ENCODE measurements at places on chromosomes 2 and 18.
A peak's percentile ranks its signal among the peaks of the same experiment; 100 is the strongest.

- DNase-seq, result no peak
Observed at GRCh38 chr2:60717691-60718090, 38.4 kb upstream of the PAPOLG start.

GRCh38 chr2:19811186-19811585 lies 90.6 kb downstream of the TTC32 start:
- DNase-seq, result no peak

- peak; percentile 49 for DNase-seq
Observed at GRCh38 chr2:27255660-27256059, 7.2 kb downstream of the SLC30A3 start.

GRCh38 chr2:161415987-161416707 lies at the start of gene TBR1:
TBR1 (plus strand) TSS chr2:161416297; CDS start chr2:161416411, 114 bp downstream.
- DNase-seq, result no peak

DNA sequence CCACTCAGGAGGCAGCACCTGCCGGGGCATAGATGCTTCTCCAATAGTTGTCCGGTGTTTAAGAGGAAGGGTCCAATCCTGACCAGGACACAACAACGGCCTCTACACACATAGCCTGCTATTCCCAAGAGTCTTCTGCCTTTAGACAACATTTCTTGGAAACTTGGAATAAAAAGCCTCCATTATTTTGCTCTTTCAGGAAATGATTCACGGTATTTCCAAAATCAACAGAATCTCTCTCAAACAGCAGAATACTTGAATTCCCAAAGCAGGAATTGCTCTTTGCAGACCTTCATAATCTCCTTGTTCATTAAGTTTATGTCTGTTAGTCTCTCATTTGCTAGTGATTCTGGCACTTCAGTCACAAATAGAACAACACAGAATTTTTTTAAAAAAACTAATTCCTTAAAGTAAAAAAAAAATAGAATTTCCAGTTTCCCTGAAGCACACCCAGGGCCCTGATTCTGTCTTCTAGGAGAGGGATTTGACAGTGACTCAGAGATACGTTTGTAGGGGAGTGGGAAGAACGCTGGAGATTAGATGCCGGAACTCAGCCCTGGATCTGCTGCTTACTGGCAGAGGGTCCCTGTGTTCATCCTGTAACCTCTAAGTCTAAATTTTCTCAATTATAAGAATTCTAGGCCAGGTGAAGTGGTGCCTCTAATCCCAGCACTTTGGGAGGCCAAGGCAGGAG lies 74.7 kb downstream of the NAB1 start:
- DNase-seq, result no peak

DNA sequence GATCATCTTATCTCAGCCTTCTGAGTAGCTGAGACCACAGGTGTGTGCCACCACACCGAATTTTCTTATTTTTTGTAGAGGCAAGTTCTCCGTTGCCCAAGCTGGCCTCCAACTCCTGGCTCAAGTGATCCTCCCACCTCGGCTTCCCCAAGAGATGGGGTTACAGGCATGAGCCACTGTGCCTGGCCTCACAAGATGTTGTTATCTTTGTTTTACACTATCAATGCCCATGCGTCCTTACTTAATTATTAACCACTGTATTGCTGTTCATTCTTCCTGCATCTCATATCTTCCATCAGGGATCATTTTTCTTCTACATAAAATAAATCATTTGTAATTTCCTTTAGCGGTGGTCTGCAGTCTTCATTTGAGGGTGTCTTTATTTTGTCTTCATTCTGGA lies 181.9 kb downstream of the TGIF1 start:
- DNase-seq, result no peak

DNA sequence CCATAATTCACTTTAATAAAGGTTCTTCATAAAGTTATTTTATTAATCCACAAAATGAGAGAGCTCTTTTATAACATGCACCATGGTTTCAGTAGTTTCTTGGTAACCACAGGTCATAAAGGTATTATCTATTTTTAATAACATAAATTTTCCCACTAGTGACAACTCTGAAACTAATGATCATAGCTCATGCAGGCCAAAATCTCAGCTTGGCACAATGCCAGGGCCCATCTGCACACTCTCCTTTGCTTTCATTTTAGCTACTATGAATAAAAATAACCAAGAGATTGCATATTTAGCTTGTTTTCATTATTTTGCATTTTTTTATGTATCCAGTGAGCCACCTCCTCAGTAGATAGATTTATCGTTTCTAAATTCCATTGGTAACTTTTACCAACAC lies 691.8 kb upstream of the CHAC2 start:
- DNase-seq, result peak; percentile 1

- DNase-seq, result no peak
Observed at GRCh38 chr2:235264121-235264493, 229.7 kb upstream of the AGAP1 start.

DNA sequence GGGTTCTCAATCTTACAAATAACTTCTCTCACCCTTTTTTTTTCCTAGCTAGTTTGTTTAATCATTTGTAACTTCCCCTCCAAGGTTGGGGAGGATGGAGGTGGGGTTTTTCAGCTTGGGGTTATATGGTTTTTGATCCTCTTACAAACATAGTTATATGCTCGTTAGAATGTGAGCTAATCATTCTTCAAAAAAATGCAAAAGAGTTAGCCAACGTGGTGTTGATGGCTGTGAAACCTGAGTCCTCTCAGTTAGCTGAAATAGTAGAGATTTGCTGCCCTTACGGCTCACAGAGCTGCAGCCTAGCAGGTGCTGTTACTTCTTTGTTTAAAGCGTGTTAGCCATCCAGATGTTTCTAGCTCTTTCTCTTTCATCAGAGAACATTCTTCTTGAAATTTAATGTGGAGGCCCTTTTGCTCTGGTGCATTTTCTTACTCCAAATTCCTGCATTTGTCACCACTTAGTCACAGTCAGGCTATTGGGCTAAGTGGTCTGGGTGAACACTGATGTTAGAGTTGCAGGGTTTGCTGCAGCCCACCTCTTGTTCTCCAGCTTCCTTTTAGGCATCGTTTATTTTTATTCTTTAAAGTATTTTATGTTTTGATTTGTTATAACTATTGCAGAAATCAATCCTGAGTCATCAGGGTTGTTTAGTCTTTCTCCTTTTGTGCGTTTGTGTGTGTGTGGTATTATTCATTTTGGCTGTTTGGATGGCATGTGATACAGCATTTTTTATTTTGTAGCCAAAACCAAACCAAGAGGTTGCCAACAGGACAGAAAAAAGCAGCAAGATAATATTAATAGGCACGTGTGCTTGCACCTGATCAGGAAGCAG lies 41.1 kb downstream of the LIMS1 start:
- DNase-seq, result peak; percentile 84

GRCh38 chr2:164993287-164994016 lies 38.1 kb upstream of the SLC38A11 start:
- DNase-seq, result no peak

GRCh38 chr2:55779459-55780421 lies 86.1 kb upstream of the PNPT1 start:
- peak; percentile 94 for DNase-seq

DNA sequence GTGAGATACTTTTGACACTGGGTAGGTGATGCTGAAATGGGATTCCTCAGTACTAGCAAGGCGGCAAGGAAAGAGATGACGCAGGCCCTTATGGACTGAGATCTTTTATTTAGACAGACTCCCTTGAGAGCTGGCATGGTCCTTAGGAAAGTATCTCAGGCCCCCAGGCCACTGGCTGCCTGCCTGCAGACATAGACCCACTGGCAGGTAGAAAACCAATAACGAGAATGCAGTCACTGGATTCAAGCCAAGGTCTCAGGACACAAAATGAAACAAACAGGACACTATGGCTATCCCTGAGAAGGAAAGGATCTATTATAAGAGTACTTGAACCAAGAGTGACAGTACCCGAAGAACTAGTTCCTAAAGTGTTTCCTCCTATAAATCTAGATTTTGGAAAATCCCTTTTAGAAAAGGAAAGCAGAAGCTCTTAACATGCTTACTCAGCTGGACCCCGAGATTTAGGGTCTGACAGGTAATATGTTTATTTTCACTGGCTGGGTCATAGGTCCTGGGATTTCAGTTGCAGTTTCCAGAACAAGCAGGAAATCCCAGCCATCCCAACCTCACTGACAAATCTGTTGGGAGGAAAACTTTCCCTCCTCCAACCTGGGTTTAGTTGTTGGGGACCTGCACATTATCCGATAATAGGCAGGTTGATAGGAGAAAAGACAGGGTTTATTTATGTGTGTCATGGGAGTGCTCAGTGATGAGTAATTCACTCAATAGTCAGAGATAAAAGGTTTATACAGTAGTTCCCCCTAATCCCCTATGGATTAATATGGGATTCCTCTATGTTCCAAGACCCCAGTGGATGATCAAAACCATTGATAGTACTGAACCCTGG lies 44.5 kb downstream of the COMMD1 start:
- no peak for DNase-seq

- DNase-seq, result no peak
Observed at GRCh38 chr18:72543357-72544055, 636 bp downstream of the CBLN2 start.

DNA sequence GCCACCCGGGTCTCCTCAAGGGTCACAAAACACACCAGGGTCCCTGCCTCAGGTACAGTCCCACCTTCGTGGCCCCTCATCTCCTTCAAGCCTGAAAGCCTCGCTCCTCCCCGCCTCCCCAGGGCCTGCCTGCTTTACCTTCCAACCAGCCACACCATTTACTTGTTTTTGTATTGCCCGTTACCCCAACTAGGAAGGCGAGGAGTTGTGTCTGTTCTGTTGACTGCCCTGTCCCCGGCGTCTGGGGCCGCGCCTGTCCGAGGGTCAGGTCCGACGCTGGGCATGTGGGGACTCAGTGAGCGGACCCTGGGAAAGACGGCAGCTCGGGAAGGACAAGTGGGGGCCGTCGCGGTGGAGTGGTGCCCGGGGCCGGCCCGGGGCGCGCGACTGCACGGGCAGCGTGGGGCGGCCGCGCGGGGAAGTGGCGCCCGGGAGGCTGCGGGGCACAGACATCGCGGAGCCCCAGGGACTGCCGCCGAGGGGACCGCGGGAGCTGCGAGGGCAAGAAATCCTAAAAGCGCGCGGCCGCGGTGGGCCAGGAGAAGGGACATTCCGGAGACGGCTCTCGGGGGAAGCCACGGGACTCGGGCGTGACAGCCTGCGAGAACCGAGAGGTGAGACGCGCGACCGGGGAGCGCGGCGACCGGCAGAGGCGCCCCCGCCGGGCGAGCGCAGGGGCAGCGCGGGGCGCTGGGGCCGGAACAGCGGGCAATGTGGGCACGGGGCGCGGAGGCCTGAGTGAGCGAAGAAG lies 797 bp upstream of the GRHL1 start:
- DNase-seq, result peak; percentile 45

GRCh38 chr2:98564541-98565132 lies 43.7 kb downstream of the COA5 start:
- no peak for DNase-seq

DNA sequence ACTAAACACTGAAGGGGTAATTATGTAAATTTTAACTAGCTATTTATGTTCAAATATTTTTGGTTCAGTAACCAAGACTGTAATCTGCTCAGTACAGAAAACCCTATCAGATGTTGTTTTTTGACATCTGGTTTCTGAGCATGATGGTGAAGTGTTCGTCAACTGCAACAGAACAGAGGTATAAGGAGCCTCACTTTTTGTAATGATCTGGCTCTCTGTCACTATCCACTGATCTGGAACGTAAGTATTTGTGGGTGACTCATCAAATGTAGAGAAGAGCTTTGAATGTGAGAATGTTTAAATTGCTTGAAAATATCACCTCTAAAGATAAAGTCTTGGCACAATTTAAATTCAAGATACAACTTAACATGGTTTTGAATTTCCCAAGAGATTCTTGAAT lies 213.6 kb upstream of the FAM98A start:
- DNase-seq, result peak; percentile 24

DNA sequence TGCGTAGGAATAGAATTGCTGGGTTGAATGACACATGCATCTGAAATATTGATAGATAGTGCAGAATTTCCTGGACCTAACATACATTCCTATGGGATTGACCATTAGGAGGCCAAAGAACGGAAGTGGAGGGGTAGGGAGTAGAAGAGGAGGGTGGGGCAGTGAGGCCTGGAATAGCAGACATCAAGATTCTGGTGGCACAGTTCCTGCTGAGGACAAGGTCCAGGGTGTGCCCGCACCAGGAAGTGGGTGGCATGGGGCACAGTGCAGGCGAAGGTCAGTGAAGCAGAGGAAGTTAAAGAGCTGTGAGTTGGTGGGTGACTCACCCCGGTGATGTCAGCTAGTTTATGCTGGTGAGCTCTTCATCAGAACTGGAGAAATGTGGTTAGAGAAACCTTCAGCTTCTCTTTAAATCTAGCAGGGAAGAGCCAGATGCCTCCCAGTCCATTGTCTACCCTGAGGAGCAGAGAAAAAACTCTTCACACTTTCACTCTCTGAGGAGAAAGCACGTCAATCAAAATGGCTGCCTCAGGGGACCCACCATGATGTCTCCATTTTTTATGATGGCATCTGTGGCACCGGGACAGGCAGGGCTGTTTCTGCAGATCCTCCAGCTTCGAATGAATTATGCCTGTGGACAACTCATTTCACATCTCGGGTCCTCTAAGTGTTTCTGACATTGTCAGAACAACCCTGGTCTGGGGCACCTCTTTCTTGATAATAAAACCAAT lies 55.9 kb upstream of the CTLA4 start:
- peak; percentile 96 for DNase-seq

DNA sequence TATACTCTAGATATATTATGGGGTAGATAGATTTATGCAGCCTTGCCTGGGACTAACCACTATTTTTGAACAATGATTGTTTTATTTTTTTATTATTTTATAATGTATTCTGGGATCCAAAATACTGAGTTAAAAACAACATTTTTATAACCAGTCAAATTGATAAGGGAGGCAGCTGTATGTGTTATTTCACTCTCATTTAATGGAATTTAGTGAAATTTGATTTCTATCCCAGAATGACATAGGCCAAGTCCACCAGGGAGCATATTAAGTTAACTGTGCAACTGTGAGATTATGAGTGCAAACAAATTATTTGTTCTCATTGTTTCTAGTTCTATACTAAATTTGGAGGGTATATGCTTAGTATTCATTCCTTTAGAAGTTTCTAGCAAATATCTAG lies 553.6 kb upstream of the NRP2 start:
- no peak for DNase-seq

DNA sequence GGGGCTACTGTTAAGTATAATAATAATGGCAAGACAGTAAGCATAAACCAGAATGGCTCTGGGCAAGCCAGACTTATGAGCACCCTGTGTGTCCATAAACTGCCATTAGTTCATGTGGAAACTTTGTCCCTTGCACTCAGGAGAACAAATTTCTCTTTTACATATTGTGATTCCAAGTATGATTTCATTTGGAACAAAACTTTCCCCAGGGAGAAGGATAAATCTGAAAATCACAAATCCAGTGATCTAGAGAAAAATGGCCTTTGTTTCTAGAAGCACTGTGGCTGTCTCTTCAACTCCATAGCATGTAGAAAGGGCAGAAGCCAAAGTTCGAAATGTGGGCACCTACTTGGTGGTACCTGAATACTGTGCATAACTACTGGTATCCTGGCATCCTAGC lies 823.7 kb upstream of the SOX11 start:
- no peak for DNase-seq

DNA sequence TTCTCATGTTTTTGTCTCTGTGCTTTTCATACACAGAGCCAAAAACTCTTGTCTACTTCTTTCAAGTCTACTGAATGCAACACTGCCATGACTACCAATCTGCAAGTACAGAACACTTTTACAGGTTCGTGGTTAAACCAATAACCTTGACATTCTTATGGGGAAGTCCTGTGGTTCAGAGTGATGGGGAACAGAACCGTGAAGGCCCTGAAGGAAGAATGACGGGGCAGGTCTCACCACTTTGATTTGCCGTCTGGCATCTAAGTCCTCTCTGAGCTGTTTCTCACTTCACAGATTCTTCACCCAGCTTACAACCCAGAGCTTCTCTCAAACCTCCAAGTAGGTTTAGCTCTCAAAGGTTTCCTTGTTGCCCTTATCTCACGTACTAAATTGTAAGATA lies 117.5 kb upstream of the SNTG2 start:
- no peak for DNase-seq
